ENCODE measurements at places on chromosomes 12 and 14.

DNA sequence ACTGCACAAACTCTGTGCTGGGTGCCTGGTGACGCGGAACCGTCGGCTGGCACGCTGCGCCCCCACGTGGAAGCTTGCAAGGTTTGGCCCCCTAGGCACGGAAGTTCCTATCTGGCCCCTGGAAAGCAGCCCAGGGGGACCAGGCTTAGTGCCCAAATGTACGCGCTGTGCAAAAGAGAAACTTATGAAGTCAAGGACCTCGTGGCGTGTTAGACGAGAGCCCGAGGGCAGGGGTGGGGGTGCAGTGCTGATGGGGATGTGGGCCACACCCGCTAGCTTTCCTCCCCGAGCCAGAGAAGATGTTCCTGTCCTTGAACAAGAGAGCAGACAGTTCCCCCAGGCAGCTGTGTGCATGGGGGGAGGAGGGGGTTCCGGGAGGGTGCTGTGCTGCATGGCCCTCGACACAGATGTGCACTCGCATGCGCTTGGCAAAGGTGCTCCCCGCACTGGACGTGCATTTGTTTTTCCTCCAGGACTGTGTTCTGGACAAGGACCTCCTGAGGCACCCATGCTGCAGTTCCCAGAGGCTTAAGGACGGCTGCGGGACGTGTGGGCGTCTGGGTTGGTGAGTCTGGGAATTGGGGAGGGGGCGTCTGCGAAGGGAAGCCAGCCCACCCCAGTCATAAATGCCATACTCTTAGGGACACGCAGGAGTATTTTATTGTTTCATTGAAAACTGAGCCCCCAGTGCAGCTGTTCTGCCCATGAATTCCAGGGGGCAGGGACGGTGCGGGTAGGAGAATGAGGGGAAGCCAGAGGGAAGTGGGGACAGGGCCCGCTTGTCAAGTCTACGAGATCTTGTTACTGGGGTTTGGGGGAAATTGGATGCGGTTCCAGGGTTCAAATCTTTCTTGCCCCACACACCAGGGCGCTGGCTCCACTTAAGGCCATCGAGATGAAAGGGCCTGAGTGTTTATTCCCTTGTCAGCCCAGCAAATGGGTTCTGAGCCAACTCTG, 80.0 kb downstream of the NTF3 start:
- DNase-seq = no peak

- no peak for DNase-seq
Observed at GRCh38 chr12:52820521-52820920, 6.6 kb upstream of the KRT4 start.

GRCh38 chr12:67520606-67521005, 127.9 kb upstream of the DYRK2 start:
- no peak for DNase-seq

DNA sequence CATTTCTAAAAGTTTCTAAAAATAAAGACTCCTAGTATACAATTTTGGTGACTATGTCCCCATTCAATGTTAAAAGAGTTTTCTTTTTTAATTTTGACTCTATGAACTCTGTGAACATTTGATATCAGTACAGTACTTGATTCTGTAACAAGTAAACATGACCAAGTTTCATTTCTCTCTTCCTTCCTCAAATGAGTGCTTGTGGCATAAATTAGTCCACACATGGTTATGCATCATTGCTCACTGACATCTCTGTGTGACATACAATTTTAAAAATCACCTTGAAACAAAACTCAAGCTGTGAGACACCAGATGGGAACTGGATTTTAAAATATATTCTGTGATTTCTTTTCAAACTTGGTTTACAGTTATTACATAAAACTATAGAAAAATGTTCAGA, 253.9 kb upstream of the MDGA2 start:
- no peak for DNase-seq

- no peak for DNase-seq
Observed at GRCh38 chr14:34931206-34931605, 51.6 kb upstream of the SRP54 start.

DNA sequence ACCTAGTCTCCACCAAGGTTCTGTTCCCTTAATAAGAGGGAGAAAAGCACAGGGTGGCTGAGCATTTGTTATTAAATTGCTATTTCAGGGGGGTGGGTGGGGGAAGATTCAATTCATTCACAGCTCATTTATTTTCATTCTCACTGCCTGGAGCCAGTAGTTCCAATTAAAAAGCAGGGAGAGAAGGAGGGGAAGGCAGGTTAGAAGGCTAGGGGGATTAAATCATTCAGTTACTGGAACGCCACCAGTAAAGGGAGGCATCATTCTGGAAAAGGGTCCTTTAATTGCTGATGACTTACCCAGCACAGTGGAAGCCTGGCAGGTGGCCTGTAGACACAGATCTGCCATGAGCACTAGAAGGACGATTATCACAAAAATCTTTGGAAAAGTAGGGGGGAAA, 47.4 kb downstream of the NIN start:
- no peak for DNase-seq

GRCh38 chr14:67464377-67464776, 24.1 kb downstream of the TMEM229B start:
- no peak for DNase-seq

DNA sequence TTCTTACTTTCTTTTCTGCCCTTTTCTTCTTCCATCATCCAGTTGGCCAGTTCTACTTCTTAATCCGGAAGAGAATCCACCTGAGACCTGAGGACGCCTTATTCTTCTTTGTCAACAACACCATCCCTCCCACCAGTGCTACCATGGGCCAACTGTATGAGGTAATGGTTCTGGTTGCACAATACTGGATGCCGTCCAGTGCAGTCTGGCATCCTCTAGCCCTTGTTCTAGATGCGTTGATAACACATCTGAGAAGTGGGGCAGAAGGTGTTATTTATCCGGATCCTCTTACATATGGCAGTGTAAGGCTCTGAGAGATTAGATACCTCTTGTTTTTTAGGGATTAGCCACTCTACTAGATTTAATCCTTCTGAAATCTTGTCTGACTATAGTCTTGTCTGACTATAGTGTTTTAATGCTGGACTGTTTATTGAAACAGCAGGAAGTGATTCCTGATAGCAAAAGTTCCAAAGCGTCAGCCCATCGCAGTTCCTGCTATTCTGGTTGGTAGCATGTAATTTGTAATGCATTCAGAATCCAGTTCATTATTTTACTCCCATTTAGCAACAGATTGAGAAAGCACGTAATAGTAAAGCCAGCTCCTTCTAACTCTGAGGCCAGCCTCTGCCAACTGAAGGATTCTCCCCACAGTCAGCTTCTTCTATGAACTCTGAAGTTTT, 7.9 kb downstream of the GABARAPL1 start:
- DNase-seq = no peak

DNA sequence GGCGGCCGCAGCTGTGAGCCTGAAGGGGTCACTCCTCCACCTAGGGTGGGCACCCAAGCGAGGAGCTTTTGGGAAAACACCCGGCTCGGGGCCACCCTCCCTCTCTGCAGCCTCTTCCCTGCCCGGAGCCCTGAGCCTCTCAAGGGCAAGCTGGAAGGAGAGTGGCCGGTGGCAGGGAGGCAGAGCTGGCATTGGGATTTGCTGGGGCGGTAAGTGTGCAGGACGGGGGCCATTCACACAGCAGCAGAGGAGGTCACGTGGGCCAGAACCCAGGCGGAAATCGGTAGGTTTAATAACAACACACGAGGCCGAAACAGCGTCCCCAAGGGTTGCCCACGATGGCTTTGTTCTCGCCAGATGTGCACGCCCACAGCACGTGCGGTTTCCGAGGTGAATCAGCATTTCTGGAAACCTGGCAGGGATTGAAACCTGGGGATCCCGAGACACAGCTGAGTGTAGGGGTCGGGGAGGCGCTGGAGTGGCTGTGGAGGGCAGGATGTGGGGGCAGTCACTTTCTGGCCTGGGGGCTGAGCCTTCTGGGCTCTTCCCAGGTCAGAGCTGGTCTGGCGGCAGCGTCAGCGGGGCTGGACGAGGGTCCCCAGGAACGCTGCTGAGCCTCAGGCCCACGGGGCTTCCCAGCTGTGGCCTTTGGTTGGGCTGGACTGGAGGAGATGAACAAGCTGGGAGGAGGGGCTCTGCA, 23.5 kb downstream of the NOC4L start:
- DNase-seq = no peak

DNA sequence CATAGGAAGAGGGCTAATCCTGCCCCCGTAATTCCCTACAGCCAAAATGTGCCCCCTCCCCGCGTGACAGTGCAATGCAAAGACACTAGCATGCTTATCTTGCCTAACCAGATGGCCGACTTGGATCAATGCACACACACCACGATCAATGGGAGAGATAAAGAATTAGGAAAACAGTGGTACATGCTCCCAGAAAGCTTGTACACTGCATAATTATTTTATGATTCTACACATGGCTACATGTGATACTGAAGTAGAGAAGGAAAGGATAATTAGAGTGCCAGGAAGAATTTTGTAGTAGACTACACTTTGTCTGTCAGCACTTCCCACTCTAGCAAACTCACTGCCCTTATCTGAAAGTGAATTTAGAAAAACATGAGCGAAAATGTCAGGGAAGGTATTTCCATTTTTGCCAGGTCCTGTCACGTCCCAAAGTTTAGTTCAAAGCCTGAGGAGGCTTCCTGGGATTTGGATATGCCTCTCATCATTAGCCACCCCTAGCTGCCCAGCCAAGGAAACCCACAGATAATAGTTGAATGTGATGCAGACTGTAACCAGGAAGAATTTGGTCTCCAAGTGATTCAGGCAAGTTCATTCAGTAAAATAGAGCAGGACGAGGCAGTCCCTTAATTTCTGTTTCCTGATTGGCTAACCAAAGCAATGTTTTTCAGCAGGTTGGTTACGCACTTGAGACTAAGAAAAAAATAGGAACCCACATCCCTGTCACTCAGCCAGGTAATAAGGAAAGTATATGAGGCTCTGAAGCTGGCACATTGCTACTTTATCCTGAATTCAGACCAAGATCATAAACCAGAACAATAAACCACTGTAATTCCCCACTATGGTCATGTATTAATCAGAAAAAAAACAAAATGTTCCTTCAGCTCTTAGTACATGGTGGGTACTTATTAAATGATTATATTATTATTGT, 199.6 kb upstream of the OTX2 start:
- DNase-seq = no peak

DNA sequence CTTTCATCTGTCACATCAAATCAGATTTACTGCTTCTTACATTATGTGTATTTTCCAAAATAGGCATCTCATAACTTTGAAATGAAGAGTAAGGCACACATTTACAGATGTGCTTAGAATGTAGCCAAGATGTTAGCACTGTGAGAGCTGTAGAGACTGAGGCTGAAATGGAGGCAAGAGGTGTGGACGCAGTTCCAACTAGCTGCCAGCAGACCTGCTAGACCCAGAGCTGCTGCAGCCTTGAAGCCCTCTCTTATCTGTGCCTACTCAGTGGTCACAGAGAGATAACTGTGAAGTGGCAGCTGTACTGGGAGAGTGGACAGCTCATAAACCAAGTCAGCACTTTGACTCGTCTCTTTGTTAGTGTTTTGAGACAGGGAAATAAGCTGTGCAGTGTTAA, 470.9 kb downstream of the CCER1 start:
- no peak for DNase-seq

GRCh38 chr12:116123451-116124258, 153.8 kb downstream of the MED13L start:
- DNase-seq = no peak

- peak; percentile 30 for DNase-seq
Observed at GRCh38 chr14:91244501-91244901, at the start of gene GPR68. TSS of gene GPR68 (minus strand) at chr14:91244704. CDS start at chr14:91235050, 9,654 bp downstream.

DNA sequence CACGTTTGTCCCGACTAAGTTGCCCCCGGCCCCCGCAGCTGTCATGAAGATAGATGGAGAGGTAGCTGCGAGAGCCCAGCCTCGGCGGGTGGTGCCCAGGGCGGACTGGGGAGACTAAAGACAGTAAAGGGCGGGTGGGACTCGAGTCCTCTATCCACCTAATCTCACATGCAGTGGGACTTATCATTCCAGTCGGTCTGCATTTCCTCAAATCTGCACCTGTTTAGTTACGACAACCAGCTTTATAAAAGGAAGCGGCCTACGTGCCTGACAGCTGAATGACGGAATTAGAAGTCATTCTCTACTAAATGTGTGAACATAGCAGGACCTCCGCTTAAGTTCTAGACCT, 109.8 kb upstream of the EGLN3 start:
- no peak for DNase-seq

DNA sequence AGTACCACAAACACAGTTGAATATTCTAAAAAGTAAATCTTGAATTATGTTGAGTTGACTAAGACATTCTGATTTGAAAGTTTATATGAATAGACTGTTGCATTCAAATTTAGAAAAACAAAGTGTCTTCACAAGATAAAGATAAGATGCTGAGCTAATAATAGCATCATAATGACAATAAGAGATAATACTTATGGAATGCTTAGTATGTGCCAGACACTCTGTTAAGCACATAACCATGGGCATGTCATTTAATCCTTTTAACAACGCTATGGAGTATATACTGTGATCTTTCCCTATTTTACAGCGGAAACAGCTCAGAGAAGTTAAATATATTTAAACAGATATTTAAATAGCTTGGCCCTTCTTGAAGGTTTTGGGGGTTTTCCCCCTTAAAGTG, 163.4 kb downstream of the SRGAP1 start:
- no peak for DNase-seq

GRCh38 chr12:3727877-3728632, 24.9 kb downstream of the CRACR2A start:
- no peak for DNase-seq

DNA sequence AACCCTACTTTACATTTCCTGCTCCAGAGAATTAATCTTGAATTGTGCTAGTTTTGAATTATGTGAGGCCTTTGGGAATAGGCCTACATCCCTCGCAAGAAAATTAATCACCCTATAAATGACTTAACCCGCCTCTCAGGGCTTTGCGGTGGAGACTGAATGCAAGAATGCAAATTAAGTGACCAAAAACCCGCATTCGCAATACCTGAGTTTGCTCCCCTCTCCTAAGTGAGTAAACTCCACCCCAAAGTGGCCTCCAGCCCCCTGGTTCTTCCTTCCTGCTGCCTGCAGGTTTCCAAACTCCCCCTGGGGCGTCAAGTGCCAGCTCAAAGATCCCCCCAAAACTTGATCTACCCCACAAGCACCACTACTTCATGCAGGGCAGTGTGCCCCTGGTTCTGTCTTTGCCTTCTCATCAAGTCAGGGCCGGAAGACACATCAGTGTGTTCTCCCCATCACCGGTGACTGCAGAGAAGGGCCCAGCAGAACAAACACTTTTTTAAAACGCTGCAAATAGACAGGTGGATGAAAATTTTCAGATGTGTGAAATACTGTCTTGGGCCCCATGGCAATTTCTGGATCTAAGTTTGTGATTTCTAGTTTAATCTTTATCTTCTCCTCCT, 644.7 kb downstream of the VRK1 start:
- no peak for DNase-seq

- DNase-seq = peak; percentile 31
Observed at GRCh38 chr14:64845878-64846277, 33.8 kb downstream of the SPTB start.

- DNase-seq = no peak
Observed at GRCh38 chr12:116887244-116887643, 6.0 kb upstream of the HRK start.

DNA sequence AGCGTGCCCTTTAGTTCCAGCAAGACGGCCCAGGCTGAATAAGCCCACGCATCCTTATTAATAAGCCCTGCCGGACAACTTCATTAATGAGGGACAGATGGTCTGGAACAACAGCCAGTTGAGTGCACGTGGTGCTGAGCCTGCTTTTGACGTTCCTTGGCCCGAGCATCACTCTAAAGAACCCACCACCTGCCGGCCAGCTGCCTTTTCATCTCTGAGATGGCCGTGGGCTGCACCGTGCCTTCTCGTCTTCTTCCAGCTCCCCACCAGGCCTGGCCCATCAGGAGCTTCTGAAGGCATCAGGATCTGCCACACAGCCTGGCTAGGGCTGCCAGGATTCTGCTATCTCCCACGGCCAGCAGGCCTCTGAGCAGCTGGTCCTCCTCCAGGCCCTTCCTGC, 80.0 kb downstream of the AACS start:
- DNase-seq = no peak

GRCh38 chr14:69101331-69101826, 51.5 kb downstream of the DCAF5 start:
- no peak for DNase-seq
